ENCODE measurements at places on chromosomes 2 and 18.
A peak's percentile ranks its signal among the peaks of the same experiment; 100 is the strongest.

- no peak for DNase-seq
Measured at GRCh38 chr2:224545884-224546644, 39.1 kb downstream of the CUL3 start.

DNA sequence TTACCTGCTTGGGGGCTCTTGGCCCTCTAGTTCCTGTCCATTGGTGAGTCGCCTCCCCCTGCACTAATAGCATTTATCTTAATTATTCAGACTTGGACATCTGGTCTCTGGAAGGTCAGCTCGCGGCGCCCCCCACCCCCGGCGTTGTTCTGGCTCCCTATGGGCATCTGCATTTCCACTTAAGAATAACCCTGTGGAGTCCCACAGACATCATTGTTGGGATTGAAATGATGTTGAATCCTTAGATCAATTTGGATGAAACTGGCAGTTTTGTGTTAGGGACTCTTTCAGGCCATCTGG, 313.8 kb upstream of the HS6ST1 start:
- DNase-seq, result no peak

- DNase-seq, result no peak
Measured at GRCh38 chr2:143632751-143633374, 503.6 kb downstream of the ARHGAP15 start.

DNA sequence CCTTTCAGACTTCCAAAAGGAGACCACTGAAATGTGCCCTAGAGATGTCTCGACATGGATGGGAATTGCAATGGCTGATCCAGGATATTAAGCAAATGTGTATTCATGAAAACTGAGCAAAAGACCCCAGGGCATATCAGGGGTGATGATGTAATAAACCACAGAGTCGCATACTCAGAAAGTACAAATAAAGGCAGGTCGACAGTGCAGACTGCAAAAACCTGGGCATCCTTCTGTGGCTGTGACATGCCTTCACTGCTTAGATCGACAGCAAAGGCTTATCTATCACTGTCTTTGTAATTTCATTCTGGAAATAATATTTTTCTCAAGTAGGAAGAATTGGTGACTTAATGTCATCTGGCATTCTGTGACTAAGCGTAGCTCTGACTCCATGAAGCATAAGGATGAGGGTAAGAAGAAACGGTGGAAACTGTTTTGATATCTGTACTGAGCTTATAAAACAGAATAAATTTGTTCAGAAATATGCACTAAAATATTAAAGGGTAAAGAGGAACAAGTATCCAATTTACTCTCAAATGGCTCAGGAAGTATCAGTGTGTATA, 115.6 kb upstream of the NRP2 start:
- no peak for DNase-seq

GRCh38 chr2:165969227-165969626, 15.7 kb upstream of the TTC21B start:
- no peak for DNase-seq

DNA sequence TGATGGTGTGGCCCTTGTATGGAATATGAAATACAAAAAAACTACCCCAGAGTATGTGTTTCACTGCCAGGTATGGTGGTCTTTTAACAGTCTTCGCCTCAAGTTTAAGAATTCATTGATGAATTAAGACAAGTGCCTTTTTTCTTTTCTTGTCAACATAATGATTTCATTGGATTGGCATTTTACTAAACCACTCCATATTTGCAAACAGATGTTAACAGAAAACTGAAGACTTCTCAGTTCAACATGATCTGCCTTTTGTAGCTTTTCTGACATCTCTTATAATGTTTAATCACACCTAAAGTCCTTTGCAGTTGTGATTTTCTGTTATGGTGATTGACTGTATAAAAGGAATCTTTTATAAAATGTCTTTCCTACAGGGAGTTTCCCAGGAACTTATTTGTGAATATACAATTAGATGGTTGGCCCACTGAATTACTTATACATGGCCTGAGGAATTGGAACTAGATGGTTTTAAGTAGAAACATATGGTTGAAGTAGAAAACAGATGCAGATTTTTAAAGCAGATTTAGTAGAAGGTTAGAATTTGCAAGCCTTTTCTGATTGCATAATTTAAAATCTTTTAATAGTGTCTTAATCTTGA, 39.7 kb downstream of the DYNC1I2 start:
- DNase-seq, result no peak

GRCh38 chr2:16633621-16634430, 31.8 kb downstream of the CYRIA start:
- DNase-seq, result peak; percentile 78

GRCh38 chr18:21069468-21069867, 42.1 kb downstream of the ROCK1 start:
- no peak for DNase-seq

DNA sequence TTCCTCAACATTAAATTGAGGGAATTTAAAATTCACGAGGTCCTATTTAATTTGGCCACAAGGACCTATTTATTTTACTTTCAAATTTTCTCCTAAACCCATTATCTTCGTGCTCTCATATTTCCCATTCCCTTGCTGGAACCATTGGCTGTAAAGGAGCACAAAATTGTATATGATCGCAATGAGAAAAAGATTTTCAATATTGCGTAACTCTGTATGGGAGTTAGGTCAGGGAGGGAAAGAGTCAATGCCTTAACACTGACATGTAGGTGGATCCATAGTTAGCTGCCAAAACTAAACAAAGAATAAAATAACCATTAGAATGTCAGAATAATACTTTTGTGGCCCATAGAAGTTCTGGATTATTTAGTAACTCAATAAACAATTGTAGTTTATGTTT, 40.6 kb upstream of the ZC3H15 start:
- no peak for DNase-seq

DNA sequence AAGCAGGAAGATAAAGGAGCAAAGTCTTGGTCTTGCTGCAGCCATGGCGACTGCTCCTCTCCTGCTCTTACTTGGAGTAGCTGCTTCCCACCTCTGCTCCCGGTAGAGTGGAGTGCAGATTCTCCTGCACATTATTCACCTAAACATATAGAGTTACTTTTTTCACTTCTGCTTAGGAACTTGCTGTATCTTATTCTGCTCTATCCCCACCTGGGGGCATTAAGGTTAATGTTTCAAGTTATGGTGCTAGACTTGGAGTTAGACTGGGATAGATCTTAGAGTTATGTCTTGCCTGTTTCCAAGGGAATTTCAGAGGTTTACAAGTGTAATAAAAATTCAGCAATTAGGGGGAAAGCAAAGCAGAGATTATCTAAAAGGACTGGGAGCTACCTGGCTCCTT, 144.2 kb downstream of the SETBP1 start:
- DNase-seq, result no peak

GRCh38 chr2:120825370-120826259, 89.9 kb downstream of the GLI2 start:
- no peak for DNase-seq

- no peak for DNase-seq
Measured at GRCh38 chr2:40740419-40740818, 288.5 kb upstream of the SLC8A1 start.

DNA sequence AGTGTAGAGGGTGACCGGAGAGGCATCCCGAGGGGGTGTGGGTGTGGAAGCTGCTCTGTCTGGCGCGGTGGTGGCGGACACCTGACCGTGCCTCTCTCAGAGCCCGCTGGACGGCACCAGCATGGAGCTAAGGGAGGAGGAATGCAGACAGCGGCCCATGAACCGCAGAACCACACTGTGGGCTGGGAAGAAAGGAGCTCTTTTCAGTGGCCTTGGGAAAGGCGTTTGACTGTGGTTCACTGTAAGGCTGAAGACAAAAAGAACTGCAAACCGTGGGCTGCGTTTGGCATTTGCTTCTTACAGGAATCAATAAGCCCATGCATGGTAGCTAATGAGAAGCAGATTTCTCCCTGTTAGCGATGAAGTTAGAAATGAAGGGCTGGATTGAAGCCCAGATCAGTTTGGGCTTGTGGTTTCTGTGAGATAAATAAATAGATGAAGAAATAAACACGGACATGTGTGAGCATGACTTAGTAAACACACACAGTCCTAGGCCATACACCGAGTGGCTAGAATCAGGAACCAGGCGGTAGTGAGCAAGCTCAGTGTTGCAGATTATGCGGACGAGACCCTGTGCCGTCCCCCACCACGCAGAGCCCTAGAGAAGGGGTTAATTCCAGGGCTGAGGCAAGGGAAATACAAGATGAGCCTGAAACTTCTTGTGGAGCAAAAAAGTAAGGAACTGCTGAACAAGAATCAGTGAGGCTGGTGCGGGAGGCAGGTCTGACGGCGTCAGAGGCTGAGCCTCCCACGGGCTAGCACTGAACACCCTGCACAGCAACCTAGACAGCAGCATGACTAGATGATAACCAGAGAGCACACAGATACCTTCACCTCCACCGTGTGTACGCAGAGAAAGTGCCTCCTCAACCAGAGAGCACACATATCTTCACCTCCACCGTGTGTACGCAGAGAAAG, 29.3 kb upstream of the NFATC1 start:
- DNase-seq, result no peak

GRCh38 chr2:43424262-43425207, 171.3 kb downstream of the THADA start:
- no peak for DNase-seq

Data from suppressor macrophage treated with lipopolysaccharide for 4 hours (primary cell).